ENCODE measurements at places on chromosomes 12 and 14.

DNA sequence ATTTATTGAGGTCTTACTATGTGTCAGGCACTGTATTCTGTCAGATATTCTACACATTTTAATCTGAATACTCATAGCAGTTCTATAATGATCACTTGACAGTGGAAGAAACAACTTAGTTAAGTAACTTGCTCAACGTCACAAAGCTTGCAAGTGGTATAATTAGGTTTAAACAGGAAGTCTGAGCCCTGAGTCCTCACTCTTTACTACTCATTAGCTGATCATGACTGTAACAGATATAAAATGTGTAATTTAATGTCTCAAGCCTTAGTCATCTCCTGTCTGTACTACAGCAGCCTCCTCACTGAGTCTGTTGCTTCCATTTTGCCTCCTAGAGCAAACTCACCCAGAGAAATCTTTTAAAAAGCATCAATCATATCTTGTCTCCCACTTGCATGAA lies 38.9 kb downstream of the PPP4R4 start:
- no peak for DNase-seq

- no peak for DNase-seq
Observed at GRCh38 chr12:101759396-101760047, 20.3 kb upstream of the SYCP3 start.

GRCh38 chr12:29329411-29329810 lies 51.6 kb downstream of the ERGIC2 start:
- no peak for DNase-seq

DNA sequence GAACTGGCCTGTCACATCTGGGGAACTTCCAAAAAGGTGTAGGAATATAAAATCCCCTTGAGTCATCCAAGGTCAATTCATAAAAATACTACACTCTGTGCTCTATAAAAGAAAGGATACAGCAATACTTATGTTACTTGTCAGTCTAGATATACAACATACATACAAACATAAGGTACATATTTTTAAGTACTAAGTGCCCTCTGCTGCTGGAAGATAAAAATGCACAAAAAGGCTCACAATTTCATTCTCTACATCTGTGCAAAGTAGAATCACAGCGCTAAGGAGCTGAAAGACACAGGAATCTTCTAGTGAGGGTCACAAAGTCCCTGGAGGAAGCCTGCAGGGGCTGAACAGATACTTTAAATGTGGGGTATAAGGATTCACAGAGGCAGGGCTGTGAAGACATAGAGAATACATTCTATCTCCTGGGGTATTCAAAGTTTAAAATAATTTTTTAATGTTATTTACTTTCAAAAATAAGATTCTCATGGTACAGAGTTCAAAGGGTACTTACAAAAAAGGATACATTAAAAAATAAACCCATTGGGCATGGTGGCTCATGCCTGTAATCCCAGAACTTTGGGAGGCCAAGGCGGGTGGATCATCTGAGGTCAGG lies 10.2 kb upstream of the GOLGA5 start:
- no peak for DNase-seq

GRCh38 chr14:32014057-32014456 lies 63.0 kb upstream of the ARHGAP5 start:
- DNase-seq = no peak

- no peak for DNase-seq
Observed at GRCh38 chr12:66398931-66399910, 96.9 kb downstream of the HELB start.

GRCh38 chr12:57107456-57108155 lies 3.6 kb downstream of the STAT6 start:
- no peak for DNase-seq

DNA sequence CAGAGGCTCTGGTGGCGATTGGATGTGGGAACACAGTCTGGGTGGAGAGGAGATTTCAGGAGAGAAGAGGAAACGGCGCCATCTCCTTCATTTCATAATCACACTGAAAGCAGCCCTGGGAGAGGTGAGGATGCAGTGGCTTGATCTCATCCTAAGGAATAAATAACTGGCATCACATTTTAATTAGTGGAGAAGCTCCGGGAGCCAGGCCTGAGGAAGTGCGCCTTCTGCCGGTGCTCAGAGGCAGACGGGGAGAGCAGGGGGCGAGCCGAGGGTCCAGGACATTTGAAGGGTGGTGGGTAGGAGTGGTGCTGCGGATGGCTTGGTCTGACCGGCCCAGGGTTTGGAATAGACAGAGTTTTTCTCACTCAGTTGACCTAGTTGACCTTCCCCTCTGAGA lies 265.0 kb downstream of the CACNA1C start:
- no peak for DNase-seq

GRCh38 chr12:93824514-93825500 lies 147.6 kb downstream of the CRADD start:
- DNase-seq = no peak

- DNase-seq = no peak
Observed at GRCh38 chr14:93228550-93228949, 21.5 kb downstream of the UBR7 start.

- DNase-seq = no peak
Observed at GRCh38 chr14:68363843-68364767, 428.8 kb downstream of the ZFP36L1 start.

DNA sequence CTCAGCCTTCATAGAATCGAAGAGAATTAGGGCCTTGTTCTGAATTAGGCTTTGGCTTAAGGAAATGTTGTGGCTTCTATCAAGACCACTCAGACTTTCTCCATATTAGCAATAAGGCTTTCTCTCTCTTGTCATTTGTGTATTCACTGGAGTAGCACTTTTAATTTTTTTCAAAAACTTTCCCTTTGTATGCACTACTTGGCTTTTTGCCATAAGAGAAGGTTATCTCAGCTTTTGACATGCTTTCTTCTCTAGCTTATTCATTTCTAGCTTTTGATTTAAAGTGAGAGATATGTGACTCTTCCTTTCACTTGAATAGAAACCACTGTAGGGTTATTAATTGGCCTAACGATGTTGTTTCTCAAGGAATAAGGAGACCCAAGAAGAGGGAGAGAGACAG lies 244.2 kb downstream of the GPHN start:
- DNase-seq = no peak

- no peak for DNase-seq
Observed at GRCh38 chr12:71085575-71085974, 72.2 kb downstream of the TSPAN8 start.

GRCh38 chr12:81077686-81078441 lies at the start of gene ACSS3:
TSS of gene ACSS3 (plus strand) at chr12:81078079. CDS start at chr12:81078121, 42 bp downstream.
- DNase-seq = peak; percentile 4

GRCh38 chr12:119381471-119382235 lies 47.1 kb downstream of the CCDC60 start:
- DNase-seq = no peak

DNA sequence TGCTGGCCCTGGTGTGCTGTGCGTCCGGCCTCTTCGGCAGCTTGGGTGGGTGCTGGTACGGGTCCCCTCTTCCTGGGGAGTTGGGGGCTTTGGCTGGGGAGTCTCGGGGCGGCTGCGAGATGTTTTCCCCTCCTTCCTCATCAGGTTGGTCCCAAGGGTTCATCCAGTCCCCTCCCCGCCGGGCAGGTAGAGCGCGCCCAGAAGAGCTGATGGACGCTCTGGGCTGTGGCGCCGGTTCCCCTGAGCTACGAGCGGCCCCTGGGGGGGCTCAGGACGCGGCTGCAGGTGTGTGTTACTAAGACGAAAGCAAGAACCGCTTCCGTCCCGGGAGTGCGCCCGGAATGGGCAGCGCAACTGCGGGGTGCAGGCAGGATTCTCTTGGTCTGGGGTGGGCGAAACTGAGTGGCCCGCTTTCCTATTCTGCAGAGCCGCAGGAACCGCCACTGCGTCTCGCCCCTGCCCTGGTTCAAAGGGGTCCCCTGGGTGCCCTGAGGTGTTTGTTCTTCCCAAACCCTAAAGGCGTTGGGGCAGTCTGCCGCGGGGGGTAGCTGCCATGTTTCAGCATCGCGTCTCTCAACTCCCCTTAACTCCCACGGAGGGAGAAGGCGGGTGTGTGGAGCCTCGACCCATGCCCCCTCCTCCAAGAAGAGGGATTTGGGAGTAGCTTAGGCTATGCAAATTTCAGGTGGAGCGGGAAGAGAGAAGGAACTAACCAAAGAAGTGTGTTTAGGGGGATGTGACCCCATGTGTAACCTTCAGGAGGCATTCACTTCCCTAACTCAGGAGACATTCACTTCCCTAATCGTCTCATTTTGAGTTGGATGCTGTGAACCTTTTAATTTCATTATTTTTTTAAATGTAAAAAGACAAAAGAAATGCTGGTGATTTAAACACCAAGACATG lies 1.2 kb downstream of the SLC24A4 start:
- DNase-seq = no peak

DNA sequence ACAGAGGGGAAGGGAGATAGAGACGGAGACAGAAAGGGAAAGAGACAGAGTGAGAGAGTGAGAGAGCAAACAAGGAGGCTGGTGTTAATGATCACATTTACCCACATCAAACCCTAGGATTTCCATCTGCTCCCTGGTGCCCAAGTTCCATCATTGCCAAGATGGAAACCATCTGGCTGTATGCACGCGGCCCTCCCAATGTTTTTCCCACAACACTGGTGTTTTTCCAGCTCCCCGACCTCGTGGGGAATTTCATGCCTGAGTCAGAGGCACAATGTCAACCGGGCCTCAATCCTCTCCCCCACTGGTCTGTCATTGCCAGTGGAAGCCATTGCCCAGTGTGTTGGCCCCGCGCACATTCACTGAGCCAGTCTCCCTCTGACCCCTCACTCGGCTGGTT lies 19.9 kb upstream of the BDKRB2 start:
- DNase-seq = no peak

DNA sequence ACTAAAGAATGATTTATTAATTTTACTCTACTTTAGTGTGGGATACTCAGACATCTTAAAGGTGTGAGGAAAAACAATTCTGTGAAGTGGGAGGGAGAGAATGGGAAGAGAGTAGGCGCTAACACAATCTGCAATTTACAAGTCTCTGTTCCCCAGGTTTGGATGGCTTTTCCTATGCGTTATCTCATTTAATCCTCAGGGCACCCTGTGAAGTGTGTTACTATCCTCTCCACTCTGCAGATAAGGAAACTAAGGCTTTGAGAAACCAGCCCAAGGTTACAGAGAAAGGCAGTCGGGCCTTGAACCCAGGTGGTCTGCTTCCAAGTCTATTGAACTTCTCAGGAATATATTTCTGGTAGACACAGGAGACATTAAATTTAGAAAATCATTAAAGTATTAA lies 36.2 kb upstream of the TUBA1C start:
- DNase-seq = no peak

DNA sequence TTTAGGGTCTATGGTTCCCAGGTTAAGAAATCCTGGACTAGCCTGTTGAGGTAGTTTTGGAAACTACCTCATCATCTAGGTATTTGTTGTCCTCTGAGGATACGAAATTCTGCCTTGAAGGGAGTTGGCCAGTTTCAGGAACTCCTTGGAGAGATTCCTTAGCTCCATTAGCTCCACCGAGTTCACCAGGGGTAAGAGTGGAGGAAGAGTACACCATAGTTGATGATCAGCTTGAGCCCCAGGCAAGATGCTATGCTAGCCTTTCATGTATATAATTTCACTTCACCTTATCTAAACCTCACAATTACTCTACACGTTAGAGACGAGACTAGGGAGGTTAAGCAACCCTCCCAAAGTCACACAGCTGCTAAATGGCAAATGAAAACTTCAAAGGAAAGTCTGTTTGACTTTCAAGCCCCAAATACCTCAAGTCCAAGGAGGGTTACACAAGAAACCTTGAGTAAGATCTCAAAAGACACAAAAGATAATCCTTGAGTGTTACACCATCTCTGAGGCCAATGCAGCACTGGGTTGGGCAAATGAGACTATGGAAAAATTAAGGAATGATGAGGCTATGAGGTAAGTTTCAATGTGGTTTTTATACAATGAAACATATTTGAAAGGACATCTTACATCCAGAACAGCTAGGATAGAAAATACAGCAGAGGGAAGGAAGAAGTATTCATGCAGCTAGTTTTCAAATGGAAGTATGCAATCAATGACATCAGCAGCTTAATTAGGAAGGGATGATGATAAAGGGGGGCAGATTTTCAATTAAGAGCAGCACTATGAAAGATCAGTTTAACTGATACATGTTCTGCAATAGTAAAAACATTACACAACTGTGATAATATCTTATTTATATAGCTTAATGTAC lies 97.2 kb upstream of the KRAS start:
- no peak for DNase-seq

DNA sequence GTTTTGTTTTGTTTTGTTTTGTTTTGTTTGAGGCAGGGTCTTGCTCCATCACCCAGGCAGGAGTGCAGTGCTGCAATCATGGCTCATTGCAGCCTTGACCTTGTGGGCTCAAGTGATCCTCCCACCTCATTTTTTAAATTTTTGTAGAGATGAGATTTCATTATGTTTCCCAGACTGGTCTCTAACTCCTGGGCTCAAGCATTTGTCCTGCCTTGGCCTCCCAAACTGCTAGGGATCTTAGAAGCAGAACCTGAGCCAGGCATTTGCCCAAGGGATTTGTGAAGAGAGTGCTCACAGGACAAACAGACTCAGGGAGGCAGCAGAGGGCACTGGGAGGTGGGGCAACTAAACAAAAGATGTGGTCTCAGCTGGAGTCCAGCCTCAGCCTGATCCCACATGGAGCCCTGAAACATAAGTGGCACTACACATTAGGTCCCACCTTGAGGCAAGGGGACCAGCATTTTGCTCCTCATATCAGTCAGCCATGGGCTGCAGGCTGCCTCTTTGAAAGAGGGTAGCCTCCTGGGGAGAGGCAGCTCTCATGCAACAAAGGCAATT lies 86.2 kb upstream of the CMKLR1 start:
- no peak for DNase-seq

GRCh38 chr12:86600664-86601231 lies 344.6 kb upstream of the MGAT4C start:
- no peak for DNase-seq

- DNase-seq = no peak
Observed at GRCh38 chr12:23895792-23896218, 53.7 kb downstream of the SOX5 start.

DNA sequence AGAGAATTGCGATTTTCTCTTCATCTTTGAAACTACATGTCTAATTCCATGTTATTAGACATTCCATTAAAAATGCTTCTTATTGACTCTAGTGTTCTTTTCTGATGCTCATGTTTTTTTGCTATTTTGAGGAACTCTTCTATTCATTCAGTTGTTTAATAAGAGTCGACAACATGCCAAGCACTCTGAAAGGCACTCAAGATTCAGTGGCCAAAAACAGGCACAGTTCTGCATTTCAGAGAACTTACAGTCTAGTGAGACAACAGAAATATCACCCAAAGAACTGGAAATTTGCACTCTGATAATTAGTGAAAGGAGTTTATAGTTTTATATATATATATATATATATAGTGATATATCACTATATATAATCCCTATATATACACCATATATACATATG lies 111.7 kb downstream of the TSHR start:
- no peak for DNase-seq

- DNase-seq = no peak
Observed at GRCh38 chr12:52798003-52798670, 2.2 kb upstream of the KRT3 start.

- DNase-seq = no peak
Observed at GRCh38 chr14:21201732-21202462, 46.0 kb upstream of the OR5AU1 start.

GRCh38 chr14:98226411-98226810 lies 1045.6 kb downstream of the BCL11B start:
- DNase-seq = no peak
